ENCODE measurements at places on chromosomes 16 and 17.

DNA sequence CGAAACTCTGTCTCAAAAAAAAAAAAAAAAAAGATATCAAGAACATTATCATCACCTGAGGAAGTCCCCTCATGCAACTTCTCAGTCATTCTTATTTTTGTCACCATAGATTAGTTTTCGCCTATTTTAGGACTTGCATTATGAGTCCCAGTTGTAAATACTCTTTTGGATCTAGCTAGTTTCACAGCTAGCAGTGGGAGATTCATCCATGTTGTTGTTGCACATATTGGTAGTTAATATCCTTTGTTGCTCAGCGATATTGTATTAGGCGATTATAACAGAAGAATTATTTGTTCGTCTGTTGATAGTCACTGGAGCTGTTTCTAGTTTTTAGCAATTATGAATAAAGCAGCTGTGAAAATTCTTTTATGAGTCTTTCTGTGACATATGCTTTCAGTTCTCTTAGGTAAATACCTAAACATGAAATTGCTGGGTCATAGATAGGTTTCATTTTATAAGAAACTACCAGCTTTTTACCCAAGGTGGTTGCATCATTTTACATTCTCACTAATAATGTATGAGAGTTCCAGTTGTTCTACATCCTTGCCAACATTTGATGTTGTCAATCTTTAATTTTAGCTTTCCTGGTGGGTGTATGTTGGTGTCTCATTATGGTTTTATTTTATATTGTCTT lies 40.7 kb upstream of the MAP3K14 start:
- DNase-seq: no peak

GRCh38 chr16:56047307-56048234 lies 143.7 kb upstream of the GNAO1 start:
- no peak for DNase-seq

DNA sequence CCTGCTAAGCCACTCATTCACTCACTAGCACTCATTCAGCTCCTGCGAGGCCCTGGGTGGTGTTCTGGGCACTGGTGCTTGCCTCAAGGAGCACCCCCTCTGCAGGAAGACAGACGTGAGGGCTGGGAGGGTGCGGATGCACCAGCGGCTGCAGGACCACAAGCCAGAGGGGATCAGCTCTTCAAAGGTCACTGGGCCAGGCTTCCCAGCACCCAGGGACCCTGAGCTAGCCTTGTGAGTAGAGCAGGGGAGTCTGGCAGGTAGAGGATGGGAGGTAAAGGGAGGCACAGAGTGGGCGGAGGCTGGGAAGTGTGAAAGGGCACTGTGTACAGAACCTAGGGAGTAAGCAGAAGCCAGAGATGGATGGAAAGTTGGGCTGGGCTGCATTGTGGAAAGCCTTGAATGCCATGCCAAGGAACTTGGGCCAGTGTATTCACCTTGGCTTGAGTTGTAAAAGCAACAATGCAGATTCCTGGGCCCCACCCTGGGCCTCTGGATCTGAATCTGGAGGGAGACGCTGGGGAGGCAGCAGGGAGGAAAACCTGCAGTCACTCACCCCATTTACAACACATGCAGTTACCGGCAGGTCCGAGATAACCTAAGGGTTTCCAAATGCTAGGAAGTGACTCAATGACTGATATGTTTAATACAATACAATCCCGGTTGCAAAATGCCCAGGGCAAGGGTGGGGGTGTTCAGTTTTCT lies 1.7 kb downstream of the IL4R start:
- DNase-seq: peak; percentile 52

GRCh38 chr17:9934331-9934730 lies 29.3 kb upstream of the RCVRN start:
- no peak for DNase-seq

DNA sequence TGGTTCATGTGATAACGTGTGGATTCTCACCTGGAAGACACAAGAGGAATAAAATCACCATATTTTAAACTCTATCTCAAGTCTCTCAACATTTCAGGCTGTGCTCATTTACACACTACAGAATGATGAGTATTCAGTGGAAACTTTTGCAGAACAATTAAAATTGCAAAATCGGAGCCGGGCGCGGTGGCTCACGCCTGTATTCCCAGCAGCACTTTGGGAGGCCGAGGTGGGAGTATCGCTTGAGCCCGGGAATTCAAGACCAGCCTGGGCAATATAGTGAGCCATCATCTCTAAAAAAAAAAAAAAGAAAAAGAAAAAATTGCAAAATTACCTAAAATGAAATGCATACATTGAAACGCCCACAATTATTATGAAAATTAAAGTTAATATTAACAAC lies 825.9 kb downstream of the KCNJ18 start:
- no peak for DNase-seq
